Thoracic aorta (tissue), 2 donors: ENCODE measurements at places on chromosomes 16 and 17.

- no peak for DNase-seq
Observed at GRCh38 chr16:62404842-62405611, 368.8 kb upstream of the CDH8 start.

DNA sequence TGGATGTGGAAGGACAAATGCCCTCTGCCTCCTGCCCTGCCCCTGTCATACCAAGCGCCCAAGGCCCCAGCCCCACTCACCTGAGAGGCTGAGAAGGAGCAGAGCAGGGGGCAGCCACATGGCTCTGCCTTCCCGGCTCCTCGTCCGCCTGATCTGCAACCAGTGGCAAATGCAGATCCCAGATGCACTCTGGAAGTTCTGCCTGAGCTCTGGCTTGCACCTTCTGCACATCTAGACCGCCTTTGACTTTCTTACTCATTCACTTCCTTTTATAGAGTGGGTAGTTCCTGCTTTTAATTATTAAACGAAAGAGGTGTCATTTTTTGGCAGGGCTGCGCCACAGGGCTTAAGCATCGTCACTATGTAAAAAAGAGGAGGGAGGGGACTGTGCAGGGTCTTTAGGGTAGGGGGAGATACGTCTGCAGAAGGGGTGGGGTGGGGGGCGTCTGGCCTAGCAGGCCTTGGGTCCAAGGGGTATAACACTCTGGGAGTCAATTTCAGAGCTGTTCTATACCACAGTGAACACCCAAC lies at the start of gene CD300LB:
Gene CD300LB (minus strand): TSS at position 245 of the 531 bp plus-strand sequence. CDS start 125 bp downstream, at position 120.
- DNase-seq: no peak

DNA sequence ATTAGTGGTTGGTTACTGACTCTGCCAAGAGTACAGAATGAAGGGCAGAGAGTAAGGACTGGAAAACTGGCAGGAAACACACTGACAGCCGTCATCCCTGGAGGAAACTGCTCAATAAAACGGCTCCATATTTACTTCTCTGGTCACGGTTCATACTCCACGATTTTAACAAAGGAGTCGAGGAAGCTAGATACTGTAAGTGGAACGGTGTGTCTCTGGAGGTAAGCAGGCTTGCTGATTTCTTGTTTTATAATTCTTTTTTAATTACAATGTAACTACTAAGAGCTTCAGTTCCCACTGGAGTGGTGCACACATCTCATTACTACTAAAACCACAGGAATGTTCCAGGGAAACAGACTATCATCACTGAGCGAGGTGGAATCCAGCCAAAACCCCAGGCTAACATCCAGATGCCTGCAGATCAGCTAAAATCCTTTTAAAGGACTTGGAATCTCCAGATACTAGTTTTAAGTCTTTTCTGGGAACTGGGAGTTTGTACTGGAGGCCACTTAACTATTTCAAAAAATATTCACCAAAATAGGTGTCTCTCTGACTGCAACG lies 17.8 kb downstream of the SERPINF1 start:
- no peak for DNase-seq

DNA sequence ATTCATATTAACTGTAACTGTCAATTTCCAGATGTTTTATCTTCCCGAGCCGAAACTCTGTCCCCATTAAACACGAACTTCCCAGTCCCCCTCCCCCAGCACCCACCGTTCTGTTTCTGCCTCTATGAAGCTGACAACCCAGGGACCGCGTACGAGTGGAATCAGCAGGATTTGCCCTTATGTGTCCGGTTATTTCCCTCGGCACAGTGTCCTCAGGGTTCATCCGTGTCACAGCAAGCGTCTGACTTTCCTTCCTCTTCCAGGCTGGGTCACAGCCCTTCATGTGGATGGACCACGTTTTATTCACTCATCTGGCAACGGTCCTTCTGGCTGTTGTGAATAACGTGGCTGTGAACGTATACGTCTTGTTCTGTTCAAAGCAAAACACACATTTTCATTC lies 31.3 kb downstream of the METRNL start:
- DNase-seq: no peak

DNA sequence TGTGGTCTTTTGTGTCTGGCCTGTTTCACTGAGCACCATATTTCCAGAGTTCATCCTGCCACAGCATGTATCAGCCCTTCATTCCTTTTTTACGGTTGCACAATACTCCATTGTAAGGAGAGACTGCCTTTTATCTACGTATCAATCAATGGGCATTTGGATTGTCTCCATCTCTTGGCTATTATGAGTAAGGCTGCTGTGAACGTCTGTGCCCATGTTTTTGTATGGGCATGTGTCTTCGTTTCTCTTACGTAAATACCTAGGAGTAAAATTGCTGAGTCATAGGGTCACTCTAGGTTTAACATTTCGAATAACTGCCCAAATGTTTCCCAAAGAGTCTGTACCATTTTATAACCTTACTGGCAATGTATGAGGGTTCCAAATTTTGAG lies 202.8 kb upstream of the FOXF1 start:
- DNase-seq: no peak

GRCh38 chr16:19001788-19002187 lies 18.1 kb downstream of the TMC7 start:
- DNase-seq: no peak

- DNase-seq: no peak
Observed at GRCh38 chr17:4249452-4250029, 14.2 kb downstream of the ANKFY1 start.

DNA sequence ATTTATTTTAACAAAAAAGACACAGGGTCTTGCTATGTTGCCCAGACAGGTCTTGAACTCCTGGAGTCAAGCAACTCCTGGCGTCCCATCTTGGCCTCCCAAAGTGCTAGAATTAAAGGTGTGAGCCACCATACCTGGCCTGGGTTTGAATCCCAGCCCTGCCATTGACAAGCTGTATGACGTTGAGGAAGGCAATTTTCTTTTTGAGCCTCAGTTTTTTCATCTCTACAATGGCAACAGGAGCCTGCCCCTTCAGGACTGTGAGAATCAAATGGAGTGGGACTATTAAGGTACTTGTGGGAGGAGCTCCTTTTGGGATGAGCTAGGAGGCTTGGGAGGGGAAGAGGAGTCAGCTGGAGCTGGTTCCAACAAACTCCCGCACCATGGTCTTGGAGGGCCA lies 6.2 kb downstream of the RARA start:
- no peak for DNase-seq

- DNase-seq: no peak
Observed at GRCh38 chr16:68342620-68343019, 31.8 kb downstream of the PRMT7 start.

DNA sequence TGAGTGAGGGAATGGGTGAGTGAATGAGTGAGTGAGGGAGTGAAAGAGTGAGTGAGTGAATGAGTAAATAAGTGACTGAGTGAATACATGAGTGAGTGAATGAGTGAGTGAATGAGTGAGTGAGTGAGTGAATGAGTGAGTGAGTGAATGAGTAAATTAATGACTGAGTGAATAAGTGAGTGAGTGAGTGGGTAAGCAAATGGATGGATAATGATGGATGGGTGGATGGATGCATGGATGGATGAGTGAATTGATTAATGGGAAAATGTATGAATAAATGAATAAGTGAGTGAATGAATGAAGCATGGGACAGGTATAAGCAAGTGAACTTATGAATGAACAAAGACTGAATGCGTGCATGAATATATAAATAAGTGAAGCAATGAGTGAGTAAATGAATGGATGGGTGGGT lies 25.4 kb downstream of the TMEM114 start:
- no peak for DNase-seq

GRCh38 chr16:68202091-68202519 lies 33.8 kb downstream of the ESRP2 start:
- DNase-seq: no peak

DNA sequence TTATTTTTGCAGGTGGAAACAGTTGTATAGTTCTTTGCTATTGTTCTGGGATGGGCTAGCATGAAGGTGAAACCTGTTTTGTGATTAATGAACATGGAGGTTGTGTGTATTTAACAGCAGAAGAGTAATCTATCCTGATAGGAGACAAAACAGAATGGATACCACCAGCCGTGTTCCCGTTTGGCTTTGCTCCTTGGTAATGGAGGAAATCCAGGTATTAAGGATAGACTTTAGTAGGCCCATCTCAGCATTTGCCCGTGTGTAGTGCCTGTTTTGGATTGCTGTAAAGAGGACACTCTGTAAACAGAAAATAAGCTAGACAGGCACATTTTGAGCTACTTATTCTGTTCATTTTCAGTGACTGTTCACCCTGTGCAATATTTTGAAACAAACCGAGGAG lies 215.1 kb downstream of the RBFOX1 start:
- DNase-seq: no peak

DNA sequence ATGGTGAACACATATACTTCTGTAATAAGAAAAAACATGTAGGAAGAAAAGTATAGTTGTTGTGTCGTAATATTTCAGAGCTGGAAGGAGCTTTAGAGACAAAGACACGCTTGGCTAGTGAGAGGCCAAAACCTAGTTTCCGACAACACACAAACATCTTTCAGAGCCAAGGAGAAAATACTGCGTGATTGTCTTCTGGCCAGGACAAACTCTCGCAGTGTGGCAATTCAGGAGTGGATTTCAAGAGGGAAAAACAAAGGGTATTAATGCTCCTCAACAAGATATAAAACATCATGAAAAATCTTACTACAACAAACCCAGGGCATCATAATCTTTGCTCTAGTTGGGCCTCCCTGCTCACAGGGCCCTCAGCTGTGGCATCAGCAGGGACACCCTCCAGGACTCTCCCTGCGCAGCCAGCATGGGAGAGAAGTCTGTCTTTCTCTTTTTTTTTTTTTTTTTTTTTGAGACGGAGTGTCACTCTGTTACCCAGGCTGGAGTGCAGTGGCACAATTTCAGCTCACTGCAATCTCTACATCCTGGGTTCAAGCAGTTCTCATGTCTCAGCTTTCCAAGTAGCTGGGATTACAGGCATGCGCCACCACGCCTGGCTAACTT lies 66.4 kb downstream of the CYB5B start:
- DNase-seq: no peak

DNA sequence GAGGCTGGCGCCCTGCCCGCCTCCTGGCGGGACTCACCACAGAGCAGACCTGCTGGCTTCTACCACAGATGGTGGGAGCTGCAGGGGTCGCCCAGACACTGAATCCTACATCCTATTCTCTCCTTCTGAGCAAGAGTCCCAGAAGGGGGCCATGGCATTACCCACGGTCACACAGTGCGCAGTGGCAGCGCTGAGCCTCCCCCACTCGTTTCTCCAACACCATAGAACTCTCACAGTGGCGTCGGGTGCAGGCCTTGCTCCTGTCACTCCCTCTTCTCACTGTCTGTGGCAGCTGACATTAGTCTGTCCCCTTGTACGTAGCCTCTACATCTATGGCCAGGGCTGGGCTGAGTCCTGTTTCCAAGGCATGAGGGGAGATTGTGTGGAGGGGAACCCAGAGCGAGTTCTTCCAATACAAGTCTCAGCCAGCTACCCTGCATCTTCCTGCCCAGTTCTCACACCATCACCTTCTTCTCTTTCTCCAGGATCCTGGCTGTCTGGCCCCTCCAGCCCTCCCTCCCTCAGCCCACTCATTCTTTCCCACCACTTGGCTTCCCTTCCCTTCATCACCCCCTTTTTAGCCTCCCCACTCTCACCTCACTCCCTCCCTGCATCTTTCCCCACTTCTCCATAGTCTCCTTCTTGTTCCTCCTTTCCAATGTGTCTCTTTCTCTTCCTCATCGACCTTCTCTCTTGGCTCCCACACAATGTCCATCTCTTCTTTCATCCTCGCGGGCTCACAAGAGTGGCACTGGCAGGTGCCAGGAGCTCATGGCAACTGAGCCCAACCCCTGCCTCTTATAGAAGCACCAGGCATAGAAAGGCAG lies 5.9 kb downstream of the UBTF start:
- no peak for DNase-seq

- no peak for DNase-seq
Observed at GRCh38 chr17:647324-648197, 67.1 kb downstream of the VPS53 start.

DNA sequence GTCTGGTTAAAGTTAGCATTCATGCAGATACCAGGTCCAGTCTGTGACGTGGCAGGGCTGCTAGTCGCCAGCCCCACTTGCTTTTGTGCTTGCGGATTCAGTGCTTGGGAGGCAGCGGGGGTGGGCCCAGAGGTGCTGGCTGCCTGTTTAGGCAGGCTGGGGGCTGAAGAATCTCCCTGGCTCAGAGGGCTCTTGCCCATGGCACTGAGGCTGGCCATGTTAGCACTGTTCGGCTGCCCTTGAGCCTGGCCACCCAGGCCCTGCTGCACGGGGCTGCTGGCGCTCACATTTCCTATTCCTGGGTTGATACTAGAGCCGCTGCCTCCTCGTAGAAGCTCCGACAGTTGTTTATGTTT lies 30.0 kb downstream of the CREBBP start:
- DNase-seq: no peak

DNA sequence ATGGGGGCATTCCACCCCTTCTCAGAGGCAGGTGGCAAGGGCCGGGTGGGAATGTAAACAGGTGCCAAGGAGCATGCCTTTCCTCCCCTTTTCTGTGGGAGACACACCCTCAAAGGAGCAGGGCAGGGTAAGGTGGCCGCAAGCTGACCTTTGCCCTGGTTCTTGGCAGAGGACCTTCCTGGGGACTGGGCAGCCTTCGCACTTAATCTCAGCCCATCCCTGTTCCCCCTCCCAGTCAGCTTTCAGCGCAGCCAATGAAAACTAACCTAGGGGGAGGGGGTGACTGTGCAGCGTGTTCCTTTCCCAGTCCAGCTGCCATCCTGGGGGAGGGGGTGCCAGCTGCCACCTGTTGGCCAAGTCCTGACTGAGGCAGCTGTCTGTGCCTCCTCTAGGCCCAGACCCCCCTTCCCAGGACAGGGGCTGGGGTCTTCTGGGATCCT lies 2.8 kb downstream of the TRAF4 start:
- no peak for DNase-seq

GRCh38 chr17:58264407-58265103 lies 16.2 kb downstream of the MPO start:
- DNase-seq: no peak

DNA sequence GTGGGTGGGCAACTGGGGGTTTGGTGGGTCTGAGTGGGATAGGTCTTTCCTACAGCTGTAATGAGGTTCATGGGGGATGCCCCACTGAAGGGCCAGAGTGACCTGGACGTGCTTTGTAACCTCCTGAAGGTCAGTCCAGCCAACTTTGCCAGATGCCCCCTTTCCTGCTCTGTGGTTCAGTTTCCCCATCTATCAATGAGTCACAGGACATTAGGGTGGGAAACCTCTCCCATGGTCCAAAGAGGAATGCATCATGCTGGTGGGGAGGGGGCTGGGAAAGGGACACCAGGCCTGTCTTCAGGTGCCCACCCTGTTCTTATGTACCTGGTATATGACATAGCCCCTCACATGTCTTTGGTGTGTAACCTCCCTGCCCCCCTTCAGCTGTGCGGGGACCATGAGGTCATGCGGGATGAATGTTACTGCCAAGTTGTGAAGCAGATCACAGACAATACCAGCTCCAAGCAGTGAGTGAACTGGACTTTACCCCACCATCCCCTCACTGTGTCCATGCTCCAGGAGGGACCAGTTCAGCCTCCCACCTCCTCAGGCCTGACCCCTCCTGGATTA lies 24.0 kb upstream of the ALKBH5 start:
- DNase-seq: no peak

DNA sequence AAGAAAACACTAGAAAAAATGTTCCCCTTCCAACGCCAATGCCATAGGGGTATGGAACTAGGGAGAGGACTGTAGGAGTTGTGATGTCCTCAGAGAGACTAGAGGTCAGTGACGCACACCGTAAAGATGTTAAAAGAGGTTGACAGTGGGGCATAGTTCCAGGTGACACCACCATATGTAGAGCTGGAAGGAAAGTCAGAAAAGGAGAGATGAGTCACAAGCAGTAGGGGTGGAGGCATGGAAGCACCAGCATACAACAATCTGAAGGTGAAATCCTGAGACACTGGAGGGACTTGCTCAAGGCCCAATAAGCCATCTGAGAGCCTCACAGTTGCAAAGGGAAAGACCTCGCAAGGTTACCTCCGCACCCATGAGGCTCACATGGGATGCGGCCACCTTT lies 76.0 kb downstream of the ZNF18 start:
- no peak for DNase-seq

- DNase-seq: no peak
Observed at GRCh38 chr16:12511708-12512107, 292.0 kb downstream of the CPPED1 start.
